ENCODE measurements at places on chromosomes 12 and 14.
A peak's percentile ranks its signal among the peaks of the same experiment; 100 is the strongest.

DNA sequence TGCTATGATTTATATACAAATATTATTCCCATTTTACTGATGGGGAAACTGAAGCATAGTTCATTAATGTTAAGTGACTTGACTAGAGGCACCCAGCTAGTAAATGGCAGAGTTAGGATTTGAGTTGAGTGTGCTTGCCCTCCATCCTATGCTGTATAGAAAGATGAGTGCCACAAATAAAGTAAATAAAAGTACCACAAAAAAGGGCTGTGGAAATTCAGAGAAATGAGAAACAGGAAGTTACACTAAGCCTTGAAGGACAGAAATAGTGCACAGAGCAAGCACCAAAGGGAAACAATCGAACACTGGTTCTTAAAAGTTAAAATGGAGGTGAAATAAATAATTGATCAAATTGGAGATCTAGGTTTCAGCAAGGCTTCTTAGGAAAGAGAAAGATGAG lies 9.2 kb upstream of the ABCD2 start:
- no peak for DNase-seq

- no peak for DNase-seq
These were observed 480.7 kb downstream of the PRKD1 start for GRCh38 chr14:29446971-29447370.

GRCh38 chr12:93876360-93876759 lies 199.2 kb downstream of the CRADD start:
- no peak for DNase-seq

GRCh38 chr14:61337893-61338292 lies 16.5 kb downstream of the PRKCH start:
- peak; percentile 68 for DNase-seq

DNA sequence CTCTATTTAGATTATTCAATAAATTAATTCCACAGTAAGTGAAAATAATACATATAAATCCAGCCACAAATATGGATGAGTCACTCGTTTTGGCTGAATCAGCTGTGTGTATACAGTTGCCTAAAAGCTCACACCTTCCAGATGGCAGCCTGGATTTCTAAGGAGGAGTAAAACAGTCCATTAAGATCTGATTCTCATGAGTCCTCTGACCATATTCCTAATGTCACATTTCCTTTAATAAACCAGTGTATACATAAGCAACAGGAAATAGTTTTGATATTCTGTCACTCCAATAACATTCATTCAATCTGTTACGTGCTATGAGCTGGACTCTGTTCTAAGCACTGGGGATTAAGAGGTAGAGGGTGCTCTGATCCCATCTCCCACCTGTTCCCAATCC lies 21.8 kb downstream of the MDM1 start:
- DNase-seq: no peak

Data from stimulated activated naive CD8-positive, alpha-beta T cell treated with anti-CD3 and anti-CD28 coated beads, Interleukin-15, amount 100 ng/mL, for 72 hours (primary cell).